ENCODE measurements at places on chromosomes 11 and 22.

DNA sequence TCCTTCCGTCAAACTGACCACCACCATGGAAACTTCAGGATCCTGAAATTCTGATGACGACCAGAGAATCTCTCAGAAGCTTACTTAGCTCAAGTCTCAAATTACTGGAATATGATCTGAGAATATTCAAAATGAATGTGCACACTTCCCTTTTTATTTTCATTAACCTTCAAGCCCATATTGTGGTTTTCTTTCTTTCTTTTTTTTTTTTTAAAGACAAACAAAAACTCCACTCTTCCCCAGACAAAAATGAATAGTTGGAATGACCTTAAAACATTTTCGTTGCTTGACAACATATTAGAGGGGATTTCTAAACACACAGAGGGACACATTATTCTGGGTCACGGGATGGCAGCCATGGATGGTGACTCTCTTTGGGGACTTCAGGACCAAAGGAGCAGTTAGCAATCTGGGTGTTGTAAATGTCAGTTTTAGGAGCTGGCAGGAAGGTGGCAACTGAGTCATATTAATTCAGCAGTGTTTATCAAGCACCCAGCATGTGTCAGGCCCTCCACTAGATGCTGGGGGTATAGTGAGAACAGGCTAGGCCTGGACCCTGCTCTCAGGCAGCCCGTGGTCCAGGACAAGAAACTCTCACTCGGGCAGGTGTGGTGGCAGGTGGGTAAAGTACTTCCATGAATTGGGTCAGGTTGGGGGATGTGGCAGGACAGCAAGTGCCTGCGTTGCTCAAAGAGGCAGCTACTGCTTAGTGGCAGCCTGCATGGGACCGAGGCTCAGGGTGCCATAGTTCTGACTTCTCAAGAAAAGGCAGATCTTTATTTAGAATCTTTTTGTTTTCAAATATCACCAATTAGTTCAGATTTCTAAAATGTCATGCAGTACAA lies 126.1 kb downstream of the HIPK3 start:
- DNase-seq = no peak

GRCh38 chr11:2518111-2518982 lies 73.5 kb downstream of the KCNQ1 start:
- no peak for DNase-seq

- no peak for DNase-seq
Observed at GRCh38 chr22:41845380-41846267, 12.7 kb downstream of the SREBF2 start.

DNA sequence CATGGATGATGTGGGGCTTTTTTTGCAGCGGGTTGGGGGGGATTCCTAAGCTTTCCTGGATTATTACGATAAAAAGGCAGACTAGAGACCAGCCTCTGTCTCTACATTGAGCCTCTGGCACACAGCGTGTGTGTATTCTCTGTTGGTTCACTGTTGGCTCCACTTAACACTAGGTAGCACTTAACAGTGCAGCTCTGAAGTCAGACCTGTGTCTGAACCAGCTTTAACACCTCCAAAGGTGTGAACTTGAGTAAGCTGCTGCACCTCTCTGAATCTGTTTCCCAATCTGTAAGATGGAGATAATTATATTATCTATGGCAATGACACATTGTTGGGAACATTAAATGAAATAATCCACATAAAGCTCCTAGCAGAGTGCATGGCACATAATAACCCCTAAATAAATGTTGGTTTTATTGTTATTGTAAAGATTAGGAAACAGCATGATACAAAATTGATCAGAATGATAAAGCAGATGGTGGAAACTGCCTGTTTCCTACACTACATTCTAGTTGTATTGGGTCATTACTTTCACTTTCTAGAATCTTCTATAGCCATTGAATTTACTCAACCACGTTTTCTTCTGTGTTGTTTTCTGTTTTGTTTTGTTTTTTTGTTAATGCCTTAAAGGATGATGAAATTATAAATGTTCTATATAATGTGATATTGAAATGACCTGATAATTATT lies 108.4 kb downstream of the ARL14EP start:
- no peak for DNase-seq

GRCh38 chr11:86591631-86592030 lies 80.8 kb downstream of the ME3 start:
- DNase-seq = no peak

- DNase-seq = no peak
Observed at GRCh38 chr11:60699284-60699691, at the start of gene MS4A8. Gene MS4A8, plus strand, starts transcription at chr11:60699612. Its CDS starts 1,249 bp downstream, at chr11:60700861.

- DNase-seq = no peak
Observed at GRCh38 chr11:121870206-121871045, 245.6 kb downstream of the BLID start.

- DNase-seq = no peak
Observed at GRCh38 chr22:32661296-32661695, 140.2 kb upstream of the TIMP3 start.

- peak; percentile 33 for DNase-seq
Observed at GRCh38 chr11:70755410-70756158, 357.3 kb downstream of the CTTN start.

- no peak for DNase-seq
Observed at GRCh38 chr22:42955848-42956247, 59.1 kb downstream of the PACSIN2 start.

- no peak for DNase-seq
Observed at GRCh38 chr11:130561441-130561881, 113.0 kb downstream of the ADAMTS15 start.
